Activated CD4-positive, alpha-beta T cell treated with anti-CD3 and anti-CD28 coated beads for 1 hour (primary cell): ENCODE measurements at places on chromosomes 3 and 15.

GRCh38 chr3:186380622-186381380 is 18.8 kb upstream of the DGKG start:
- no peak for DNase-seq

GRCh38 chr3:184465883-184466412 is 86.1 kb downstream of the CHRD start:
- DNase-seq, result no peak

- DNase-seq, result no peak
These were observed 7.9 kb downstream of the ALAS1 start for GRCh38 chr3:52205727-52206372.

DNA sequence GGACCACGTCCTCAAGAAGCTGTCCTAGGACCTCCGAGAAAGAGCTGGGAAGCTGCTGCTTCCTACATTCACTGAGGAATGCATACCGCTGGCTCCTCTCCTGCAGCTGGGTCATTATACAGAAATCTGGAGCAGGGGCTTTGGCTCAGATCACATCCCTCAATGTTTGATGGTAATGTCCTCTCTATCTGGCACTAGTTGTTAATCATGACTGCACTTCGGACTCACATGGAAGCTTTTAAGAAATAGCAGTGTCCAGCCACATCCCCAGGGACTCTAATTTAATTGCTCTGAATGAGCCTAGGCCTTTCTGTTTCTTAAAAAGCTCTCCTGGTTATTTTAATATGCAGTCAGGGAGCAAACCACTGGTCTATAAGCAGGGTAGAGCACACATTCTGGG is 25.7 kb upstream of the MYRIP start:
- DNase-seq, result no peak

DNA sequence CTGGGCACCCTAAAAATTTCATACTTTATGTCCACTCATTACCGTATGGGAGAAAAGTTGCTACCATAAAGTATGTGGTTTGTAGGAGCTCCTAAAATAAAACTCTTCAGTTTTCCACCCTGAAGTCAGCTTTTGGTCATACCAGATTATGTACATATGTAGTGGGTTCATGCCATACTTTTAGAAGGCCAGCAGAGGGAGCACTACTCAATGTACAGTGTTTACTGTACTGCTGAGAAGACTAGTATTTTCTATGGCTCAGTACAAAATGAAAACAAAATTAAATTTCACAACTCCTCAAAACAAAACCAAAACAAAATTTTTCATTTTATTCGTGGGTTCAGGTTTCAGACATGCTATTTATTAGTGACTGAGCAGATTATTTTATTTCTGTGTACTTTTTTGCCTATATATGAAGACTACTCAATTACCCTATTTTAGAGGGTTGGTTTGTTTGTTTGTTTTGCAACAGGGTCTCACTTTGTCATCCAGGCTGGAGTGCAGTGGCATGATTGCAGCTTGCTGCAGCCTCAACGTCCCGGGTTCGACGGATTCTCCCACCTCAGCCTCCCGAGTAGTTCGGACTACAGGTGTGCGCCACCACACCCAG is 24.3 kb downstream of the NXPE3 start:
- no peak for DNase-seq

- DNase-seq, result no peak
These were observed 532.2 kb downstream of the NTRK3 start for GRCh38 chr15:87724330-87724729.

- DNase-seq, result no peak
These were observed 62.8 kb downstream of the RFX7 start for GRCh38 chr15:56180851-56181250.

GRCh38 chr15:60250316-60250715 is 147.5 kb downstream of the ANXA2 start:
- DNase-seq, result no peak

DNA sequence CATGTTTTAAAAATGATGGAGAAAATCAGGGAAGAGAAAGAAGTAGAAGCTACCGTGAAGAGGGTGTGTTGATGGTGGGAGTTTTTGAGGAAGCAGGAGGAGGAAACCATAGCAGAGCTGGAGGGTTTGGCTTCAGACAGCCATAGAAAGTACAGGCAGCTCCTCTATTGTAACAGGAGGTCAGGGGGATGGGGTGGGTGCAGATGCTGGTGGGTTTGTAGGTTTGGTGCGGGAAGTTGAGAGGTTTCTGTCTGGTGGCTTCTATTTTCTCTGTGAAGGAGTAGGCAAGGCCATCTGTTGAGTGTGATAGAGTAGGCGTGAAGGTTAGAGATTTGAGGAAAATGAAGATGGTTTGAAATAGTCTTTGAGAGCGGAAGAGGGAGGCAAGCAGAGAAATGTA is 97.7 kb upstream of the TBC1D5 start:
- no peak for DNase-seq

- DNase-seq, result no peak
These were observed 102.7 kb downstream of the SLCO3A1 start for GRCh38 chr15:91956026-91956723.

GRCh38 chr3:55639896-55640765 is 153.0 kb upstream of the WNT5A start:
- no peak for DNase-seq

GRCh38 chr3:46495901-46496456 is 1.8 kb upstream of the RTP3 start:
- DNase-seq, result no peak

DNA sequence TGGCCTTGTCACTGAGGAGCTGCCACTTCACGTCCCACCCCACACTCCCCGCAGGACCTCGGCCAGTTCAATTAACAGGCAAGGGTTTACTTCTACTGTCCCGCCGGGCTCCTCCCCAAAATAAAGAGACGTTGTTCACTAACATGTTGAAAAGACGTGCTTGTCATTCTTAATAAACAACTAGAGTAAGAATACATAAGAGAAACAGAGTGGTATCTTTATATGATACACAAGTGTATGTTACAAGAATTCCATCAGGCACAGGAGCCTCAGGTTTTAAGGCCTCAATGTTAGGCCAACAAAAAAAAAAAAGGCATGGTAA is 326 bp upstream of the IMPDH2 start:
- no peak for DNase-seq

DNA sequence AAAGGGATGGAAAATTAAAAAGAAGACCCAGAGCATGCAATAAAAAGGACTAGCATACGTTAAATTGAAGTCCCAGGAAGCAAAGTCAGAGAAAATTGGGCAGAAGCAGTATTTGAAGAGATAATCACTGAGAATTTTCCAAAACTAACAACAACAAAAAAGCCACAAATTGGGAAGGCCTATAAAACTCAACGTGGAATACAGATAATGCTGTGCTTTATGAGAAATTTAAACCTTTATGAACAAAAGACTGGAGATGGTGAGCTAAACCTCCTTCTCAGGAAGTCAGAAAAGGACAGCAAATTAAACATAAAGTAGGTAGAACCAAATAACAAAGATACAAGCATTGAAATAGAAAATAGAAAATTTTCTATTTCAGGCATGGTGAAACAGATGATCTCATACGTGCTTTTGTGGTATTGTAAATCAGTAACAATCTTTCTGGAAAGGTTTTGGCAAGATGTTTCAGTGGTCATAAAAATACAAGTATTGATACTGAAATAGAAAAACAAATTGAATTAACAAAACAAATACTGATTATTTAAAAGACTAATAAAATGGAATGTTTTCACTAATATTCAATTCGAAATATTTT is 55.6 kb downstream of the LYSMD4 start:
- no peak for DNase-seq
